ENCODE measurements at places on chromosomes 3 and 15.
A peak's percentile ranks its signal among the peaks of the same experiment; 100 is the strongest.

- peaks cover 5% of the 10 kb centered on the region for H3K27me3 ChIP-seq
- H3K4me3 ChIP-seq: no peak overlapping the region
- no peak for DNase-seq
- H3K36me3 ChIP-seq: no peaks in the 10 kb centered on the region
- H3K27ac ChIP-seq: no peak overlapping the region
- H3K4me1 ChIP-seq: no peaks in the 10 kb centered on the region
These were observed 85.0 kb upstream of the DPH6 start for GRCh38 chr15:35630985-35631384.

- H3K4me3 ChIP-seq: no peak overlapping the region
- DNase-seq: no peak
These were observed 17.3 kb upstream of the HGD start for GRCh38 chr3:120699333-120699732.

DNA sequence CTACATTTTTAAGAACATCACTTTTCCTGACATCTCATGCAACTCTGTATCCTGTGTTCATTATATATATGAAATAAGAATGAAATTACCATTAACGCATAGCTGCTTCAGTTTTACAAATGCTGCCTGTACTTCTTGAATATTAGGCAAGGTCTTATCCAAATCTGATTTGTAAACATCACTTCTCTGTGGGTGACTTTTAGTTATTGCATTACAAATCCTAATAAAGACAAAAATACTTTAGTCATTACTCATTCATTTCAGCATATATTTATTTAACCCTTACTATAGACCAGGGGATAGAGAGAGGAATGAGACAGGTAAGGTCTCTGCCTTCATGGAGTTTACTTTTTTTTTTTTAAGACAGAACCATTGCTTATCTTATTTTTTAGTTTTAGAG, 36.8 kb downstream of the MTMR10 start:
- H3K27me3 ChIP-seq: no peaks in the 10 kb centered on the region
- H3K4me1 ChIP-seq: peaks cover 20% of the 10 kb centered on the region
- H3K36me3 ChIP-seq: peaks cover 45% of the 10 kb centered on the region
- no peak for DNase-seq
- H3K4me3 ChIP-seq: no peak overlapping the region
- no peak overlapping the region for H3K27ac ChIP-seq

DNA sequence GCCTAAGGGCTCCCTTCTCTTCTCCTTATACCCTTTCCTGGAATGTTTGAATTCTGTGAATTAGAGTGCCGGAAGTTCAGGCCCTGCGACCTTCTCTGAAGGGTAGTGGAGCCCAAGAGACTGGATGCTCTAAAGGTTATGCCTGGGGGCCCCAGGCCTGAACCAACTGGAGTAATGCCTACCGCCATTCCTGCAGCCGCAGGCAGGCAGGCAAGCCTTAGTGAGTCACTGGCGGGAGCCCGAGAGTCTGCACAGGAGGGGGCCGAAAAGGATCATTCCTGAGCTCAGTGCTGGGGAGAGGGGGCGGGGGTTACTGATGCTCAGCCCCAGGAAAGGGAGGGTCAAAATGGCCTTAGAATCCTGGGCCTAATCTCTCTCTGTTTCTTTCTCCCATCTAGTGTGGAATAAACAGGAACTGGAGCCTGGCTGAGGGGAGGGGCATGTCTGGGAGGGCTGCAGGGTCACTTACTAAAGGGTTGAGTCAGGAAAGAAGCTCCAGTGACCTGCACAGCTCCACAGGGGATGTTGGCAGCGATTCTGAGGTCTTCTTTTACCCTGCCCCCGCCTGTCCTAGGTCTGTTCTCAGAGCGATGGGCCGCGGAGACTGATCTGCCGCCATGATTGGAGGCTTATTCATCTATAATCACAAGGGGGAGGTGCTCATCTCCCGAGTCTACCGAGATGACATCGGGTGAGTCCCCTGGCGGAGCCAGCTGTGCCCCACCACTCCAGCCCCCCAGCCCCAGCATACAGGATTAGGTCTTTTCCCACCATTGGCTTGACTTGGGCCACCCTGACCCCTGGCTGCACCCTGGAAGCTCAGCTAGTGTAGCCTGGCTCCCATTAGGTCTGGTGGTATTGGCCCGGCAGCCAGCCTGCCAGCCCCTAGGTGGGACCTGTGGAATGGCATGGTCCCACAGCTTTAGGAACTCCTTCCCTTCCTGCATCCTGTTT, 2.0 kb downstream of the AP2M1 start:
- peak overlapping the region; percentile 95 for H3K4me3 ChIP-seq
- peaks cover 45% of the 10 kb centered on the region for H3K36me3 ChIP-seq
- no peaks in the 10 kb centered on the region for H3K27me3 ChIP-seq
- peaks cover 24% of the 10 kb centered on the region for H3K4me1 ChIP-seq
- H3K27ac ChIP-seq: no peak overlapping the region

All from activated T-helper 1 cell treated with anti-CD3 and anti-CD28 coated beads, Interleukin-12 subunit alpha, Interleukin-12 subunit beta, Interleukin-2, Interleukin-4 antibody, amounts not matched to agents 30 ng/mL and 10 ng/mL and 1 ng/mL, durations not matched to agents 14 hours and 24 hours and 36 hours (primary cell).